H4 (cell line): ENCODE measurements at places on chromosomes 7 and 10.

- DNase-seq = no peak
Measured at GRCh38 chr7:135206941-135207391, 4.4 kb downstream of the WDR91 start.

DNA sequence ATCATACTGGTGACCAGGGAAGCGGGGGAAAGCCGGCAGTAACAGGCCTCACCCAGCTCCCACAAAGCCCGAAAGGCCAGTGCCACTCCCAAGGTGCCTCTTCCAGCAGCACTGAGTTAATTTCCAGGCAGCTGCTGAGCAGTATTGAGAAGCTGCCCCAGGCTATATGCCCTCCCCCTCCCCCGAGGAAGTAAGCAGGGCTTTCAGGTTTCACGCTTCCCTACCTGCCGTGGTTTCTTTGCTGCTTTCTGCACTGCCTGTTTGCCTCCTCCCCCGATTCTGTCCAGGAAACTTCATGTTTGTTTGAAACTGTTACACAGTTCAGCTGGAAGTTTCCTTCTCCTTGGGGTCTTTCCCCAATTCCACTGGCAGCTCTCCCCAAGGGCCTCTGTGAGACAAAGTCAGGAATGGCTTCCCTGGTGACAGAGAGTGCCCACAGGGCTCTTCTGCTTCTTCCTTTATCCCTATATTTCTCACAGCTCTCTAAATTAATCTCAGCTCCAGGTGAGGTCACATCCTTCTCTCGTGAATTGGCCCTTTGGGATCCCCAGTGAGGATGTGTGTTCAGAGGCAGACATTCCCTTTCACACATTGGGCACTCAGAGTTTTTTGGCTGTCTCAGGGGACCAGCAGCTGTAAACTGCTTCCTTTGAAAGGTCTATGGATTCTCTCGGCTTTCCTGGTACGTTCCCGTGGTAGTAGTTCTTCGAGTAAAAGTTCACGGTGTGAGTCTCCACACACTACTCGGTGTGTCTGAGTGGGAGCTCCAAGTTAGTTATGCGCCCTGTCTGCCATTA, 19.4 kb downstream of the C1GALT1 start:
- DNase-seq = peak; percentile 31

GRCh38 chr10:93412801-93413200, 69.3 kb downstream of the MYOF start:
- DNase-seq = no peak

- peak; percentile 76 for DNase-seq
Measured at GRCh38 chr7:116138202-116138801, 72.0 kb upstream of the TES start.

DNA sequence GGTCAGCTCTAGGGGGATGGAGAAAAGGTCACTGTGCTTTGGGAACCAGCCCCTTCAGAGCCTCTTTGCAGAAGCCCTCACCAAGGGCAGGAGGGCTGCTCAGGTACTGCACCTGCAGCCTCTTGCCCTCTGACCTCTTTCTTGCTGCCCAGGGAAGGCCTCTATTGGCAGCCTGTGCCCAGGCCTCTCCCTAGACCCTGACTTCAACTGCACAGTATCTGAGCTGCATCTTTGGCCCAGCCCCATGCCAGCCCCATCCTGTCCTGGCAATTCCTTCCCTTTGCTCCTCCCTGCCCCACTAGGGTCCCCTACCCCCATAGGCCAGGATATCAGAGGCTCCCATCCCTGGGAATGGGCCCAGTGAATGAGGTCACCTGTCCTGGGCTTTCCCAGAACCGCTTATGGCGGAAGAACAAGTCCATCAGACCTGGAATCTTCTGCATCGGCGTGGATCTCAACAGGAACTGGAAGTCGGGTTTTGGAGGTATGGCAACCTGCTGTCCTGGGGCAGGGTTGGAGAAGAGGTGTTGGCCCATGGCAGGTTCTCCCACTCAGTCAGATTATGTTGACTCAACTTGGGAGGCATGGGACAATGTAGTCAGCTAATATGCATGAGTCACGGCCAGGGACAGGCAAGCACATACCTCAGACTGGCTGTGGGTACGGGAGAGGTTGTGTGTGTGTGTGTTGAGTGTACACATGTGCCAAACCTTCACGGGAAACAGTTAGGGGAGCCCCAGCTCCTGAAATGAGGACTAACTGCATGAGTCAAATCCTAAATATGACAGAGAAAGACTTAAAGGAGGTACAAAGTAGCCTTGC, 17.1 kb upstream of the CPA1 start:
- DNase-seq = peak; percentile 98
